ENCODE measurements at places on chromosomes 3 and 15.

GRCh38 chr3:159323848-159324247 lies 522.0 kb downstream of the MFSD1 start:
- no peak for DNase-seq

GRCh38 chr15:76996526-76997401 lies 1.8 kb downstream of the PSTPIP1 start:
- no peak for DNase-seq

GRCh38 chr3:73848173-73848906 lies 223.6 kb upstream of the PDZRN3 start:
- DNase-seq = no peak

- no peak for DNase-seq
Measured at GRCh38 chr15:41987246-41987924, 15.0 kb upstream of the EHD4 start.

GRCh38 chr3:122892118-122892960 lies 97.5 kb downstream of the SLC49A4 start:
- no peak for DNase-seq

DNA sequence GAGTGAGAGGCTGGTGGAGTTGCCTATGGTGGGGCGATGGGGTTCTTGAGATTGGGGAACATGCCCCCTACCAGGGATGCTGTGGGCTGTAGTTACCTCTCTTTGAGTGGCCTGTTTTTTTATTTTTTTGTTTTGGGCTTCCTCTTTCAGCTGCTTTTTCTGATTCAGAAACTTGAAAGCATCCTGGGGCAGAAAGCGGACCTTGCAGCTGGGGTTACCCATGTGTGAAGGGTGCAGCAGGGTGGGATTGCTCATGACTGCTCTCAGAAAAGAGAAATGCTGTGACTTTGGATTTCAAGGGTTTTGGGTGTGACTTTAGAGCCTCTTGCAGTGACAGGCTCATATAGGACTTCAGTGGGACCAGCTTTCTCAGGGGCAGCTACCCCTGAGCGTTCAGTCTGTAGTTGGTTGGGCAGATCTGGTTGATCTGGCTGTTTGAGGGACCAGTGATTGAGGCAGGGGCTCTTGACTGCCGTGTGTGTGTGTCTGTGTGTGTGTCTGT lies 1.8 kb downstream of the LIMD1 start:
- no peak for DNase-seq

- DNase-seq = no peak
Measured at GRCh38 chr3:45874677-45875346, 11.5 kb upstream of the CCR9 start.

DNA sequence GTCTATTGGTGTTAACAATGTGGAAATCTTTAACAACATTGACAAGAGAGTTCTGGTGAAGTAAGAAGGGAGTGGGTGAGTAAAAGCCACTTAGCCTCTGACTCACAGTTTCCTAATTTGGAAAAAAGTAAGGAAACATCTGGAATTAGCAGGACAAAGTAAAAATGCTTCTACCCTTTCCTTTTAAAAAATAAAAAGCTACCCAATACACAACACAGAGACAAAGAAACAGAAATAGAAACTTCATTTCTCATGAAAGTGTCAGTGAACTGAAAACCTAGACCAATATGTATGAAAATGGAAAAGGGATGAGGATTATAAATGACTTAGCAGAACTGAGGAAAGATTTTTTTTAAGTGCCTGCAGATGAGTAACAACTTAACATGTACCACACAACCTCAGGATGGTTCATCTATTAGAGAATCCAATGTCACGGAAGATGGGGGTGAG lies 65.4 kb downstream of the SSR3 start:
- no peak for DNase-seq

- DNase-seq = no peak
Measured at GRCh38 chr15:37877851-37878741, 56.3 kb upstream of the TMCO5A start.

DNA sequence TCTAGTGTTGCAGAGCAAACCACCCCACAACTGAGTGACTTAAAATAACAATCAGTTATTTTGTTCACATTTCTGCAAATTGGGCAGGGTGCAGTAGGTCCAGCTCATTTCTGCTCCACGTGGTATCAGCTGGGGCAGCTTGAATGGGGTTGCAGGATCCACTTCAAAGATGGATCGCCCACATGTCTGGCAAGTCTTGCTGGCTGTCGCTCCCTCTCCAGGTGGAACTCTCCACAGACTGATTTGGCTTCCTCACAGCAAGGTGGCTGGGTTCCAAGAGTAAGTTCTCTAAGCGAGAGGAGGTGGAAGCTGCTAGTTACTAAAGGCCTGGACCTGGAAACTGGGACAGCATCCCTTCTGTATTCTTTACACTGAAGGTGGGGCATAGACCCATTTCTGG lies 213.3 kb downstream of the SLC9A9 start:
- DNase-seq = no peak

DNA sequence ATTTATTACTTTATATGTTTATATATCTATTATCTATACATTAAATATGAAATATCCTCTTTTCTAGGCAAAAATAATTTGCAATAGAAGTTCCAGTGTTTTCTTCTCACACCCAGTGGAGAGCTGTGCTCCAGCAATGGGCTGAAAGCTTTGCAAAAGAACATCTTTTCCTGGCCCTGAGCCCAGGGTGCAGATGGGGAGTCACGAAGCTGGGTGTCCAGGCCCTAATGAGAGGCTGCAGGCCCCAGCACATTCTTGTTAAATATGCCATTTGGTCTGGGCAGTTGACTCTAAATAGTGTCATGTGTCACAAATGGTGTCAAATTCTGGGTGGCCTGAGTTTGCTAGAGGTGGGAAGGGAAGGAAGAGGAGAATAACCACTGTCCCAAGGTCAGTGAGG lies 5.7 kb downstream of the NTRK3 start:
- DNase-seq = no peak

DNA sequence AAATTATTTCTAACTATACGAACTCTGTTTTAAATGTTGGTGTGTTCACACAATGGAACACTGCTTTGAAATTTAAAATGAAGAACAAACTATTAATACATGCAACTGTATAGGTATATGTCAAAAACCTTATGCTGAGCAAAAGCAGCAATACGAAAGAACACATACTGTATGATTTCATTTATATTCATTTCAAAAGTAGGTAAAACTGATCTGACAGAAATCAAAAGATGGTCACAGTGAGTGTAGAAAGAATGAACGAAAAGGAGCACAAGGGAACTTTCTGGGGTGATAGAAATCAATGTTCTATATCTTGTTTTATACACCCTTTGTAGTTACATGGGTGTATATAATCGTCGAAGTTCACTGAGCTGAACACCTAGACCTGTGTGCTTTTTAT lies 12.6 kb downstream of the ATP8B4 start:
- no peak for DNase-seq

- DNase-seq = no peak
Measured at GRCh38 chr3:140910860-140911259, 30.8 kb upstream of the SLC25A36 start.

DNA sequence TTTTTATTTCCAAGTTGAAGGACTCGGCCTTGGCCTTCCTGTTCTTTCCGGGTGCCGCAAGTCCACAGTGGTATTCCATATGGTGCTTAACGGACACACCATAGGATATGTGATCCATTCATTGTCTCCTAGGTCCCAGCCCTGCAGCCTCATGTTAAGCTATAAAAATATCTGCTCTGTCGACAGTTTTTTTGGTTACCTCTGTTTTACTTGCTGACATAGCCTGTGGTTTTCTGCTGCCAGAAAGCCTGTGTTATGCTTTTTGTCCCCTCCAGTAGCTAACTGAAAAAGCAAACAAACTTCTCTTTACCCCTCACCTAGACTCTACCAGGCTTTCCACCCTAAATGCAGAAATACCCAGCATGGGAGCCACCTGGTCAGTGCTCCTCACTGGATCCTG lies 5.3 kb downstream of the INAFM2 start:
- no peak for DNase-seq

DNA sequence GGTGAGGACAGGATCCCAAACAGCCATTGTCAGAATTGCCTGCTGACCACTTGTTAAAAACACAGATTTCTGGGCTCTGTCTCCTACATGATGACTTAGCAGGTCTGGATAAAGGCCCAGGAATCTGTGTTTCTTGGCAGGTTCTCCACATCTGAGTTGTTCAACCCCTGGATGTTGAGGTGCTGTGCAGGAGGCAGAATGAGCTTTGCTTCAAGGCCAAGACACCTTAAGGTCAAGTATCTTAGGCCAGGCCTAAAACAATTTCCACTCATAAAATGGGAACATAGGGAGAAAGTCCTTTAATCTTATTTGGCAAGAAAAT lies 678.7 kb upstream of the CFAP20DC start:
- DNase-seq = no peak

DNA sequence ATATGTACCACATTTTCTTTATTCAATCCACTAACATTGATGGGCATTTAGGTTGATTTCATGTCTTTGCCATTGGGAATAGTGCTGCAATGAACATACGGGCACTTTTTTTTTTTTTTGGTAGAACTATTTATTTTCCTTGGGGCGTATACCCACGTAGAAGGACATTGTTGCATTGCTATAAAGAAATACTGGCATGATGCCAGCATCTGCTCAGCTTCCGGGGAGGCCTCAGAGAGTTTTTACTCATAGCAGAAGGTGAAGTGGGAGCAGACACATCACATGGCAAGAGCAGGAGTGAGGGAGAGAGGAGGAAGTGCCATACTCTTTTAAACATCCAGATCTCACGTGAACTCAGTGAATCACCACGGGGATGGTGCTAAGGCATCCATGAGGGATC lies 197.0 kb downstream of the SQOR start:
- no peak for DNase-seq

DNA sequence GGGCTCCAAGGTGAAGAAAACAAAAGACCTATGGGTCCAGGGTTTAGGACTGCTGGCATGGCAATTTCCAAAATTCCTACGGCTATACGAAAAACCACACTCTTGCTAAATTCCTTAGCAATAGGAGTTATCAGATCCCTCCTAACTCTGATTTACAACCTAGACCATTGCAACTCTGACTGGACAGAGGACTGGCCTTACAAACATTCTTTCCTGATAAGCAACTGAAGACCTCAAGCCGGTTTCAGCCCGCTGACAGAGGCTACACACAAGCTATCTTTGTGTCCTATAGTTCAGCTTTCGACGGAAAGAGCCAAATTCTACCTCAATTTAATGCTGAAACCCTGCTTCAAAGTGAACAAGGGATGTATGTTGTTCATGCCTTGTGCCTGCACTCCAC lies 38.3 kb upstream of the AGBL1 start:
- no peak for DNase-seq

GRCh38 chr15:93314245-93314644 lies 225.2 kb upstream of the RGMA start:
- DNase-seq = no peak

GRCh38 chr3:128874481-128875180 lies 4.8 kb upstream of the ACAD9 start:
- DNase-seq = no peak

DNA sequence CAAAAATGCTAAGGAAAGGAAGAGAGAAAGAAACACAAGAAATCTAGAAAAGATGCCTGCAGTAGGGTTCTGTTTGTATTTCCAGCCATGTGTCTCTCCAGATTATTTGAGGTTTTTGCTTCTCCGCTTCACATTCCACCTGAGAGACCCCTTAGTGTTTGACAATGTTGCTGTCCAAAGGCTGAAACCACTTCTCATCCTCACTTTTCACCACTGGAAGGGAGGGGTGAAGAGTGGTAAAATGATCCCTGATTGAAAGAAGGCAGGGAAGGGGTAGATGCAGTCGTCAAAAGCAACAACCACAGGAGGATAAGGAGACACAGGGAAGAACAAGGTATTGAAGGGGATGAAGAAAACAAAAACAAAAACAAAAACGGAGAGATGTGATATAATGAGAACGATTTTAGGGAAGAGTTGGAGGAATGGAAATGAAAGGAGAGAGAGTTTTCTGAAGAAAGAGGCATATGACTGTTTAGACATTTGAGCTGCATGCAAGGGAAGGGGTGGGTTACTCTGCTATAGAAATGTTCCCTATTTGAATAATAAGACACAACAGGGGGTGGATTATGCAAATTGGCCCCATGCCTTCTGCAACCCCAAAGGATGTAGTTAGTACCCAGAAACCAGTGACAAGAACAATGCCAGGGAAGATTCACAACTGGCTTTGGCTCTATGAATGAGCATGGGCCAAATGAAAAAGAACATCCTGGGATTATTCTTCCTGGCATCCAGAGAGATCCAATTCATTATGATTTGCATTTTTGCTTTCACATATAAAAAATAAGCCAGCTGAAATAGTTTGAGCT lies 235.9 kb downstream of the GAP43 start:
- no peak for DNase-seq

GRCh38 chr15:89423981-89424380 lies 72.4 kb downstream of the RHCG start:
- no peak for DNase-seq

- no peak for DNase-seq
Measured at GRCh38 chr15:90817117-90818057, 51.0 kb upstream of the FURIN start.

- no peak for DNase-seq
Measured at GRCh38 chr3:58668247-58668646, 1.7 kb upstream of the FAM3D start.

- DNase-seq = no peak
Measured at GRCh38 chr15:40468898-40469331, 1.9 kb upstream of the CHST14 start.

GRCh38 chr3:8532251-8532871 lies 30.7 kb downstream of the LMCD1 start:
- no peak for DNase-seq

Data from stimulated activated CD8-positive, alpha-beta memory T cell treated with anti-CD3 and anti-CD28 coated beads, Interleukin-12 subunit alpha, Interleukin-12 subunit beta, amount 100 ng/mL, for 4 hours (primary cell).